ENCODE measurements at places on chromosomes 12 and 14.

DNA sequence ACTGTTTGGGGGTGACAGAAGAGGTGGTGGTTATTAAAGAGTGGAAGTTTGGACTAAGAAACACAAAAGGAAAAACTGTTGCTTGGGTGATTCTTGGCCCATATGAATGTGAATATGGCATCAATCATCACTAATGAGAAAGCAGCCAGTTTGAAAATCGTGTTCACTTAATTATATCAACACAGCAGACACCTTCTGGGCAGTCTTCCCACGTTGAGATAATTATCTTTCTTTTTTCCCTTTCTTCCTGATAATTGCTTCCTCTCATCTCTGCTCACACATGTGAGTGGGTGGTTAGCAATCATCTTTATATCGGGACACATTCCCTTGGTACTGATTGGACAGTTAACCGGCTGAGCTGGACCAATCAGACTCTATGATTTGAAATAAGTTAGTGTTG lies 539.7 kb downstream of the AACS start:
- H3K27me3 ChIP-seq = no peaks in the 10 kb centered on the region
- H3K4me3 ChIP-seq = no peak overlapping the region

DNA sequence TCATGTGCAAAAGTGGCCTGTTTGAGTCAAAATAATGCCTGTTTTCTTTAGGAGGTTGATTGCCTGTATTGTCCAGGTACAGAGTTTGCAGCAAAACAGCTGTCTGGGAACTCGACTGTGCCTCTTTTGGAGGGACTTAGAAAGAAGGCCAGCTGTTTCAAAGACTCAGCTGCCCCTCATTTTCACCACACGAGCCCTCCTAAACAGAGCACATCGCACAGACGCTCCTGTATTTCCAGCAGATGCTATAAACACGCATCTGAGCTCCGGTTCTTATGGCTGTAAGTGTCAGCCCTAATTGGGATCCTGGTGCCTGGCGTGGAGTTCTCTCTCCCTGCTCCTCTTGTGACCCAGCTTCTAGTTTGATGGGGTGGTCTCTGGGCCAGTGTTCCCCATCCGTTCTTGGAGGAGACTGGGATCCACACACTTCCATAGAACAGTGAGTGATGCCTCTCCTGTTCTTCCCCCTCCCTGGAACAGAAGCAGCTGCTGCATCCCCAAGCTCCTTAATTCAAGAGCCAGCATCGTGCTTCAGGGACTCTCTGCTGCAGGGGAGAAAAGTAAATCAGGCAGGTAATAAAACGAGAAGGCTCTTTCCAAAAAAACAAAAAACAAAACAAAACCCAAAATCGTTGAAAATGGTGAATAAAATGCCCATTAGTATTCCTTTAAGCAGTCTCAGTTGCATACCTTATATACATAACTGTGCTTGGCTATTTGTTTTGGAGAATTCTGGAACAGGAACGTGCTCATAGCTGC lies 269.0 kb downstream of the SLC15A4 start:
- no peaks in the 10 kb centered on the region for H3K36me3 ChIP-seq
- H3K27ac ChIP-seq = no peak overlapping the region
- H3K27me3 ChIP-seq = no peaks in the 10 kb centered on the region
- peaks cover 7% of the 10 kb centered on the region for H3K4me1 ChIP-seq
- no peak for DNase-seq

GRCh38 chr12:116165036-116165425 lies 112.5 kb downstream of the MED13L start:
- H3K36me3 ChIP-seq = no peaks in the 10 kb centered on the region
- H3K27ac ChIP-seq = no peak overlapping the region
- peaks cover 12% of the 10 kb centered on the region for H3K4me1 ChIP-seq
- DNase-seq = no peak
- no peaks in the 10 kb centered on the region for H3K27me3 ChIP-seq
- H3K4me3 ChIP-seq = no peak overlapping the region

GRCh38 chr12:26939192-26939832 lies 1.0 kb downstream of the FGFR1OP2 start:
- H3K27me3 ChIP-seq = no peaks in the 10 kb centered on the region

DNA sequence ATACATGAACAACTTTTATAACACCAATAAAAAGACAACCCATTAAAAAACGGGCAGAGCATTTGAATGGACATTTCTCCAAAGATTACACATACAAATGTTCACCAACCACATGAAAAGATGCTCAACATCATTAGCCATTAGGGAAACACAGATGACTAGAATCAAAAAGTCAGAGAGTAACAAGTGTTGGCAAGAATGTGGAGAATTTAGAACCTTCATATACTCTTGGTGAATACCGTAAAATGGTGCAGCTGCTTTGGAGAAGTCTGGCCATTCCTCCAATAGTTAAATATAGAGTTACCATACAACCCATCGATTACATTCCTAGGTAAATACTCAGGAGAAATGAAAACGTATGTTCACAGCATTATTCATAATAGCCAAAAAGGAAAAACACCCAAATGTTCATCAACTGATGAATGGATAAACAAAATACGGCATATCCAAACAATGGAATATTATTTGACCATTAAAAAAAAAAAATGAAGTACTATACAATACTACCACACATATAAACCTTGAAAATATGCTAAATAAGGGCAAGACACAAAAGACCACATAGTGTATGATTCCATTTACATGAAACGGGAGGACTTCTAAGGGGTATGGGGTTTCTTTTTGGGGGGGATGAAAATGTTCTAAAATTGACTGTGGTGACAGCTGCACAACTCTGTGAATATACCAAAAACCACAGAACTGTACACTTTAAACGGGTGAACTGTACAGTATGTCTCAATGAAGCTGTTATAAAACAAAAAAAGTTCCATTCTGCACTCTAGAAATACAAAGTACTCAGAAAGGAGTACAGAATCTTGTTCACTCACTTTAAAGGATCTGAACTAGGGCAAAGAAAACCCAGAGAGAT lies 3.2 kb downstream of the CORO1C start:
- H3K4me1 ChIP-seq = peaks cover 6% of the 10 kb centered on the region
- peaks cover 34% of the 10 kb centered on the region for H3K36me3 ChIP-seq
- no peaks in the 10 kb centered on the region for H3K27me3 ChIP-seq
- no peak overlapping the region for H3K4me3 ChIP-seq
- H3K27ac ChIP-seq = no peak overlapping the region
- DNase-seq = no peak

- peak overlapping the region; percentile 41 for H3K27ac ChIP-seq
- DNase-seq = peak; percentile 51
- H3K4me1 ChIP-seq = peaks cover 14% of the 10 kb centered on the region
- no peak overlapping the region for H3K4me3 ChIP-seq
Measured at GRCh38 chr14:99035712-99036610, 236.0 kb downstream of the BCL11B start.
